ENCODE measurements at places on chromosomes 11 and 22.

GRCh38 chr22:28462041-28462440 is 217.6 kb downstream of the TTC28 start:
- DNase-seq, result no peak

- no peak for DNase-seq
Measured at GRCh38 chr22:17267661-17268330, 48.6 kb upstream of the ADA2 start.

DNA sequence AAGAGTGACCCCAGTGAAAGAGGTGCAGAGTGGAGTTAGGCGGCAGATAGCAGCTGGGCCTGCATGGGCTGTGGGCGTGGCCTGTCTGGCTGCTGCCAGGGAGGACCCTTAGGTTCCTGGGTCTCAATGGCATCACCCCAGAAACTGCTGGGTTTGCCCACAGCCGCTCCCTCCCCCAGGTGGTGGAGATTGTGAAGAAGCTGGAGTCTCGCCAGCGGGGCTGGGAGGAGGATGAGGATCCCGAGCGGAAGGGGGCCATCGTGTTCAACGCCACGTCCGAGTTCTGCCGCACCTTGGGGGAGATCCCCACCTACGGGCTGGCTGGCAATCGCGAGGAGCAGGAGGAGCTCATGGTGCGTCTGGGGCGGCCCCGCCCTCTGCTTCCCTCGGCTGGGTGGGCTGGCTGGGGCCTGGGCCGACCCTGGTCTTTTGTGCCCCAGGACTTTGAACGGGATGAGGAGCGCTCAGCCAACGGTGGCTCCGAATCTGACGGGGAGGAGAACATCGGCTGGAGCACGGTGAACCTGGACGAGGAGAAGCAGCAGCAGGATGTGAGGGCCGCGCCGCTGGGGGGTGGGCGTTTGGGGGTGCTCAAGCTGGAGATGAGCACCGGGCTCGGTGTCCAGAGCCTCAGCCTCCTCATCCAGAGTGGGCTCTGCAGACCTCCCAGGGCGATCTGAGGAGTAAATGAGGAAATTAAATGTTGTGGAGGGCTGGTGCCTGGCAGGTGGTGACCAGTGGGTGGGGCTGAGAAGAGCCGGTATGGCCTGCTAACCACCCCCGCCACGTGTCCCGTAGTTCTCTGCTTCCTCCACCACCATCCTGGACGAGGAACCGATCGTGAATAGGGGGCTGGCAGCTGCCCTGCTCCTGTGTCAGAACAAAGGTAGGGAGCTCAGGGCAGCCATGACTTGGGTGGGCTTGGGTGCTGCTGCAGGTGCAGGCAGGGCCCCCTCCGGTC is 15.0 kb downstream of the SART1 start:
- DNase-seq, result no peak

GRCh38 chr22:50236731-50237409 is 8.0 kb downstream of the TUBGCP6 start:
- DNase-seq, result no peak

- no peak for DNase-seq
Measured at GRCh38 chr11:66815646-66816045, 27.6 kb upstream of the RCE1 start.

DNA sequence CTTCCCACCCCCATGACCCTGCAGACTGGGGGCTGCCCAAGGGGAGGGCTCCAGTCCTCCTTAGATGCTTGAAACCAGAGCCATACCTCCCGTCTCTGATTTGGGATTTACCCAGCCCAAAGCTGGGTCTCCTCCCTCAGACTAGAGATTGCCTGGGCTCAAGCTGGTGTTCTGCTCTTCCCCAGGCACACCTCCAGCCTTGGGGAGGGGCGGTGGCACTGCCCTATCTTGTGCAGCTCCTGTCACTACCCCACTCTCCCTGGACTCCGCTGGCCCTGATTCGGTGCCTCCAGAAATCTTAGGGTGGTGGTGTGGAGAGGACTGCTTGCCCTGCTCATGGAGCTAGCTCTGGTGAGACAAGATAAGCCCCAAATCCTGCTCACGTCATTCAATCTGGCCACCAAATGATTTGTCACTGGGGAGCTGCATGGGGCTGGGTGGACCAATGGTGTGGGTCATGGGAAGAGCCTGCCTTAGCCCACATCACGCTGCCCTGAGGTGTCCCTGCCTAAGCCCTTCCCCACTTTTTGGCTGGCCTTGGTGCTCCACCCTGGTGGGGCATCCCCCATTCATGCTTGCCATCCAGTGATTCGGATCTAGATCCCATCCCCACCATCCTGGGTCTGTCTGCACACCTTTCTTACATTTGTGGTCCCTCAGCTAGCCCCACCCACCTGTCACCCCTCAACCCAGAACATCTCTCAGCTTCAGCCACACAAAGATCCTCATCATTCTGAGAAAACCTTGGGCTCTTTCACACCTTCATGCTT is 87.7 kb downstream of the PDE2A start:
- DNase-seq, result no peak

- DNase-seq, result no peak
Measured at GRCh38 chr11:32253706-32254105, 162.8 kb downstream of the RCN1 start.

DNA sequence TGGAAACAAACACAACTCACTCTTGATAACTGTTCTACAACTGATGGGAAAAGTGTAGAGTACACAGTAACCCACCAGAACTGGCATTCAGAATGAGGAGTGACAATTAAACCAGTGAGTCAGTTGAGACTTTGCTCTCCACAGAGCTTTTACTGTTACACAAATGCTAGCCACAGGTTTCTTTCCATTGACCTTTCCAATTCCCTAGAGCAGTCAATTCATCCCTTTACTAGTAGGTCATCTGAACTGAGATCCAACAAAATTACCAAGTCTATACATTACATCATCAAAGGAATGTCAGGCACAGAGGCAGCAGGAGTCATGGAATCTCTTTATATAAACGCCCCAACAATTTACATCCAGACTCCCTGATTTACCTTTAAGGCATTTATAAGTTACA is 65.9 kb downstream of the PHF21A start:
- DNase-seq, result peak; percentile 5

- DNase-seq, result no peak
Measured at GRCh38 chr11:68652683-68653156, 31.6 kb upstream of the GAL start.

DNA sequence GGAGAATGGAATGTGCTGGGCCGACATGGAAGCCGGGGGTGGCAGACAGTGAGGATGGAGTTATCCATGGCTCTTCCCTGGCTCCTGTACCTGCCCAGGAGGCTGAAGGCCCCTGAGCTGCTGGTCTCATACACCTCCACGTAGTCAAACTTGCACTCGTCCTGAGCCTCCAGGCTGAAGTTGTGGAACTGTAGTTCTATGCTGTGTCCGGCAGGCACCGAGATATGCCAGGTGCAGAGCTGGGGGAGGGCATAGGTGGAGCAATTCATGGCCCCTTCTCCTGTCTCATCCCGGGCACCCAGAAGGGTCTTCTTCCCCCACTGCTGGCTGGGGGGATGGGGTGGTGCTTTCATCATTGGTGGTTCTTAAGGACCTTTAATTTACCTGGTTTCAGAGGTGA is 2.8 kb downstream of the MFRP start:
- DNase-seq, result no peak

GRCh38 chr11:22161489-22161888 is 31.4 kb upstream of the ANO5 start:
- no peak for DNase-seq

GRCh38 chr11:118290923-118291322 is 13.6 kb upstream of the CD3E start:
- DNase-seq, result peak; percentile 8

GRCh38 chr22:22059291-22060002 is 76.9 kb upstream of the TOP3B start:
- no peak for DNase-seq

- DNase-seq, result no peak
Measured at GRCh38 chr11:35906277-35906661, 37.6 kb upstream of the LDLRAD3 start.

DNA sequence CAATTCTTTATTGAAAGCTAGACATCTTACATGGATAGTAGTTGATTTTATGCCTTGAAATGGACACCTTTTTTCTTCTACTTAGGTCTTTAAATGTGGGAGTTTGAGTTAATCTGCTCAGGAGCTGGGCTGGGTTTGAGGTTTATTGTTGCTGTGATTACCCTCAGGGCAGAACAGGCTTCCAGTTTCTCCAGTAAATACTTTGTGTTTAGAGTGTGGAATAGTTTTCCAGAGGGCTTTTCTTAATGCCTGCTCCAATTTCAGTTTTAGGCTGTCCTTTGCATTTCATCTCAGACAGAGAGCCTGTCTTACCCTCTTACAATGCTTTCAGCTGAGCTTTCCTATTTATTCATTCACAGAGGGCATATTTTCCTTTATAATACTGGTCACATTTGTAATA is 69.9 kb upstream of the ADORA2A start:
- DNase-seq, result no peak

DNA sequence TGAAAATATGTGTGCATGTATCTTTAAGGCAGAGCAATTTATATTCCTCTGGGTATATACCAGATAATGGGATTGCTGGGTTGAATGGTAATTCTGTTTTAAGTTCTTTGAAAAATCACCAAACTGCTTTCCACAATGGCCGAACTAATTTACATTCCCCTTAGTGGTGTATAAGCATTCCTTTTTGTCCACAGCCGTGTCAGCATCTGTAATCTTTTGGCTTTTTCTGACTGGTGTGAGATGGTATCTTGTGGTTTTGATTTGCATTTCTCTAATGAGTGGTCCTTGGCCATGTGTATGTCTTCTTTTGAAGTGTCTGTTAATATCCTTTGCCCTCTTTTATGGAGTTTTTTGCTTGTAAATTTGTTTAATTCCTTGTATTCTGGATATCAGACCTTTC is 24.3 kb downstream of the CCDC15 start:
- no peak for DNase-seq

DNA sequence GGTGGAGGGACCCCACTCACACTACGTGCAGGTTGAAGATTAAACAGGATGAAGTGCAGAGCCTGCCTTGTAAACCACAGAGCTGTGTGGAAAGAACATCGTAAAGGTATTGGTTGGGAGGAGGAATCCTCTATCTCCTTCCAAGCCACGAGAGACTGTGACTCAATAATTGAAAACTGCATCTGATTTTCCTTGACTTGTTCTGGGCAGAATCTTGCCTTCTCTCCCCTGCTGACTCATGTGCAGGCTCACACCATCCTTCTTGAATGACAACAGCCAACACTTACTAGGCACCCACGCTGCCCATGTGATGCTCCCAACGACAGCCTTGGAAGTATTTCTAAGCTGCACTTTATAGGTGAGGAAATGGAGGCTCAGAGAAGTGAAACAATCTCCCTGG is 563.0 kb downstream of the MIAT start:
- DNase-seq, result peak; percentile 52

DNA sequence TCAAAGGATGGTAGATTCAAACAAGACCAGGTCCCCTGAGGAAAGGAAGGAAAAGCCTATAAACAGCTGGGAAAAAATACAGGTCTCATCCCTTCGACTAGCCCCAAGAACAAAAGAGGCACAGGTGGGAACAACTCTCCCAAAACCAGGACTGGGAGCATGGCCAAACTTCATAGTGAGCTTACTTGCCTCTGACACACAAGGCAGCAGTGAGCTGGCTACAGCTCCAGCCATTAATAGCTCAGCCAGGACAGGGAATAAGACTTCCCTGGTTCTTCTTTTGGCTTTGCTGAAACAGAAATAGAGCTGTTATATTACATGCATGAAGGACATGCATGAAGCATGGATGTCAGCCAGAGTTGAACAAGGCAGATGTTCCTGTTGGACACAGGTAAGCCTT is at the start of gene OR10A2:
Gene OR10A2 (plus strand): TSS at position 97 of the 400 bp plus-strand sequence. CDS start 6,698 bp downstream, outside the sequence.
- peak; percentile 39 for DNase-seq

- DNase-seq, result peak; percentile 33
Measured at GRCh38 chr22:46002757-46003270, 25.9 kb upstream of the WNT7B start.

GRCh38 chr11:28176351-28176750 is 68.2 kb downstream of the METTL15 start:
- no peak for DNase-seq

GRCh38 chr22:27880778-27881394 is 38.2 kb downstream of the PITPNB start:
- DNase-seq, result peak; percentile 11

GRCh38 chr22:37501610-37502341 is 15.6 kb upstream of the MFNG start:
- peak; percentile 66 for DNase-seq

DNA sequence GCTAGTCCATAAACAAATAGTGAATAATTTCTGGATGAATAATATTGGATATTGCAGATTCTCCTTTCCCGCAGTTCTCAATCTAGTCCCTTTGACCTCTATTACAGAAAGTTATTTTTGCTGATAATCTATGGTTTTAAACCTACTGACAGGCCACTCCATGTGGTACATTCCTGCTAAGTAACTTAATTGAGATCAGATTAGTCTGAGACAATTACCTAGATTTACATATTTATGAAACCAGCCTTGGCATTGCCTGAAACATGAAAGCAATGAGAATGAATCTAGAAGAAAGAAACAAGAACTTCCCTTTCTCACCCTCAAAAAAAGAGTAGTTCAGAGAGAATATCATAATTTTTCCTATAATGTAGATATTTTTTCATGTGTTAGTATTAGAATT is 964.2 kb downstream of the JRKL start:
- DNase-seq, result no peak

- DNase-seq, result no peak
Measured at GRCh38 chr22:38578505-38578904, 8.5 kb upstream of the DMC1 start.

- DNase-seq, result no peak
Measured at GRCh38 chr11:57571606-57572005, 4.1 kb upstream of the UBE2L6 start.

- DNase-seq, result no peak
Measured at GRCh38 chr11:67269401-67270255, 3.4 kb downstream of the GRK2 start.

GRCh38 chr11:39972461-39972860 is 1487.0 kb downstream of the LRRC4C start:
- no peak for DNase-seq

DNA sequence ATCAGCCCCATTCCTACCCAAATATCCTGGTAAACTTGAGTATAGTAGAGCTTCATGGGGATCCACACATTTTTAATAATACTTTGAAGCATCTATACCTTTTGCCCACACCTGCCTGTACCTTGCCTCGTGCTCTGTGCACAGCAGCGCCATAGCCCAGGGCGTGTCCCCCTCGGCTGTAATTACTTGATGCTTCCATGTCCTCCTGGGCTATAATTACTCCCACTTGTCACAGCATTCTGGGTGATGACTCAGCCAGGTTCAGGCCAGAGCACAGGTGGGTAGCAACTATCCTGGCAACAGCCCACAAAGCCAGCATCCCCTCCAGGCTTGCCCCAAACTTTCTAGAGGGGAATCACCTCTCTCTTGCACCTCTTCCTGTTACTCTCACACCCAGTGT is 23.7 kb upstream of the SLC36A4 start:
- DNase-seq, result no peak

Measured in MG63 (cell line).